ENCODE measurements at places on chromosomes 2 and 18.

DNA sequence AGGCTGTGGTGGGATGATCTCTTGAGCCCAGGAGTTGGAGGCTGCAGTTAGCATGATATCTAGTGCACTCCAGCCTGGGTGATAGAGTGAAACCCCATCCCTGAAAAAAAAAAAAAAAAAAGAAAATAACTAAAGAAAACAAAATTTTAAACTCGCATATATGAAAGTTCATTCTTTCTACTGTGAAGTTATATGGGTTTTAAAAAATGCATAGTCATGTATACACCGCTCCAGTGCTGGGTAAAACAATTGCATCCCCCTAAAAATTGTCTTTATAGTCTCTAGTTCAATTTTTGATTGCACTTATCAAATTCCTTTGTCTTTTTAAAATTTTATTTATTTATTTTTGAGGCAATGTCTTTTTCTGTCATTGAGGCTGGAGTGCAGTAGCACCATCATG is 65.0 kb upstream of the ACYP2 start:
- no peak for DNase-seq

GRCh38 chr2:181140414-181140813 is 160.0 kb downstream of the UBE2E3 start:
- no peak for DNase-seq

DNA sequence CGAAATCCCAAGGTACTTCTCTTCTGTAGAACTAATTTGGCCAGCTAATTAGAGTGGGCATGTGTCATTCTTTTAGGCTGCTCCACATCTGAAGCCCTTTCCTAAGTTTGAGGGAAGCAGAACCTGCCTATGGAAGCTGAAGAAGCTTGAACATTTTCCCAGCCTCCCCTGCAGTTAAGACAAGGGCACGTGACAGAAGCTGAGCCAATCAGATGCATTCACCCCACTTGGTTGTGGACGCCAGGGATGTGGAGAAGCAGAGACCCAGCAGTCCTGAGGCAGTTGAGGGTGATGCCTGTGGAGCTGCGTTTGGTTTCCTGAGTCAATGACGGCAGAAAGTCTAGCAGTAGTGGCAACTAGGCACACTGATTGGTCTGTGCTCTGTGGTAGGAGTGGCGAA is 26.1 kb upstream of the CERS6 start:
- no peak for DNase-seq

GRCh38 chr2:231433990-231434389 is 30.3 kb downstream of the NCL start:
- no peak for DNase-seq

- no peak for DNase-seq
These were observed 101.3 kb downstream of the PID1 start for GRCh38 chr2:229169751-229170150.

GRCh38 chr18:74396171-74397169 is 60.6 kb downstream of the DIPK1C start:
- DNase-seq: no peak

GRCh38 chr2:234444242-234444730 is 52.6 kb downstream of the ARL4C start:
- DNase-seq: no peak

DNA sequence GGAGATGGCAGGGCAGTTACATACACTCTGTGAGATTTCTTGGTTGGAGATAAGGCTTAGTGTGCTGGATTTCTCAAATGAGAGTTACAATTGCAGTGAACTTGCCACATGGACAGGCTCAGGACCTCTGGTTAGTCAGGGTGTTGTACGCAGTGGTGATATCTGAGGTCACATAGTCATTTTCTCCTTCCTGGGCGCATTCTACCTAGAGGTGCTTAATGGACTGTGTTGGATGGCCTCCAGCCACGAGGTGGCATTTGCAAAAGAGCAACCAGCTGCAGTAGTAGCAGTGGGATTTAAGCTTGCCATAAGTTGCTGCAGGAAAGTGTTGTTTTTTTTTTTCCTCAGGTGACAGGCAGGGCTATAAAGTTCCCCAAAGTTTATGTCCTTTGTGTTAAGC is 173.8 kb upstream of the TMEM200C start:
- DNase-seq: no peak

DNA sequence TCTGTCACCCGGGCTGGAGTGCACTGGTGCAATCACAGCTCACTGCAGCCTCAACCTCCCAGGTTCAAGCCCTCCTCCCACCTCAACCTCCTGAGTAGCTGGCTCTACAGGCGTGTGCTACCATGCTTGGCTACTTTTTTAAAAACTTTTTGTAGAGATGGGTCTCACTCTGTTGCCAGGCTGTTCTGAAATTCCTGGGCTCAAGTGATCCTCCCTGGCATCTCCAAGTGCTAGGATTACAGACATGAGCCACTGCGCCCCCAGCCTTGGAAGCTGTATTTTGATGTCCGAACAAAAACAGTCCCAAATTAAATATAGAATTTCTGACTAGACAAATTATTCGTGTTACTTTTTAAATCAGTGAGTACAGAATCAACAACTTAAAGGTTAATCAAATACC is 97.4 kb downstream of the ZNF516 start:
- DNase-seq: no peak

GRCh38 chr2:163698857-163699256 is 37.0 kb downstream of the FIGN start:
- DNase-seq: no peak

- no peak for DNase-seq
These were observed 111.7 kb upstream of the KLHL14 start for GRCh38 chr18:32884543-32884942.

GRCh38 chr2:101832114-101832513 is 134.6 kb downstream of the MAP4K4 start:
- no peak for DNase-seq

- DNase-seq: no peak
These were observed 40.4 kb downstream of the EN1 start for GRCh38 chr2:118806797-118807667.

All from activated naive CD4-positive, alpha-beta T cell (primary cell).